ENCODE measurements at places on chromosomes 13 and 19.

DNA sequence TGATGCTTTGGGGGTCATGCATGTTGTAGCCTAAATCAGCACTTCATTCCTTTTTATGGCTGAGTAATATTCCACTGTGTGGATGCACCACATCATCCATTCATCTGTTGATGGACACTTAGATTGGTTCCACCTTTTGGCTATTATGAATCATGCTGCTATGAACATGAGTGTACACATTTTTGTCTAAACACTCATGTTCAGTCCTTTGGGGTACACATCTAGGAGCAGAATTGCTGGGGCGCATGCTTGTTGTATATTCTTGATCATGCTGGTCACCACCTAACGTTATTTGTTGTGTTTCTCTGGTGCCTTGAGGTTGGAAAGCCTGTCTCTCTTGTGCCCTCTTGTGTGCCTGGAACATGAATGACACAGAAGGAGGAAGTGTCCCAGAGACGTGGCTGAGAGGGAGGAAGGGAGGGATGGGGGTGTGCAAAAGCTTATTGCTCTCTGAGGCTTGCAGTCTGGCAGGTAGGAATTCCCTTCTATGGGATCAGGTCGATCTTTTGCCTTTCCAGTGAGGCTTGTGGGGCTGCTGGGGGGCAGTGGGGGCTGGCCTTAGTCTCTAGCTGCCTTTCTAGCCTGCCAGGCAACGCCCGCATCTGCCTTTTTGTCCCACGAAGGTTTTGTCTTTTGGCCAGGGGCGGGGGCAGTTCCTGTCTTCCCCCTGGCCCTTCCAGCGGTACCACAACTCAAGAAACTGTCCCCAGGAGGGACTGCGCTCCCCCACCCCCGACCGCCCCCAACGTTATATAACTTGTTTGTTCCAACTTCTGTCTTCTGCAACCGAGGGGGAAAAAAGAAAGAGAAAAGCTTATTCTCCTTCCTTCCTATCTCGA, 7.6 kb downstream of the KLHL26 start:
- DNase-seq: no peak

GRCh38 chr19:9453953-9454352, 18.6 kb upstream of the ZNF266 start:
- no peak for DNase-seq

DNA sequence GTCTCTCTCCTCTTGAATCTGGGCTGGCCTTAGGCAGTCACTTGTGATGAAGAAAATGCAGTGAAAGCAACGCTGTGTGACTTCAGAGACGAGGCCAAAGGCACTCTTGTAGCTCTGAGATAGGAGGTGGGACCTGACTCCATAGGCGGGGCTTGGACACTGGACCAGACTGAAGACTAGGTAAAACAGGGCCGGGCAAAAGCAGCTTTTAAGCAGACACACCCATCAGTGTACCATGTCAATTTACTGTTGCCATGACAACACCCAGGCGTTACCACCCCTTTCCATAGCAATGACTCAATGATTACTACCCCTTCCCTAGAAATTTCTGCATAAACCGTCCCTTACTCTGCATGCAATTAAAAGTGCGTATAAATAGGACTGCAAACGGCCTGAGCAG, 6.6 kb upstream of the EID2 start:
- DNase-seq: no peak

- no peak for DNase-seq
These were observed 318.3 kb downstream of the NDFIP2 start for GRCh38 chr13:79799059-79799867.

GRCh38 chr13:27405546-27406134, 18.8 kb upstream of the GTF3A start:
- no peak for DNase-seq

GRCh38 chr13:21095311-21095710, 33.9 kb upstream of the LATS2 start:
- DNase-seq: no peak

- no peak for DNase-seq
These were observed 3.5 kb downstream of the SLC7A9 start for GRCh38 chr19:32866061-32866460.

GRCh38 chr13:113001241-113002140, 32.5 kb downstream of the MCF2L start:
- DNase-seq: no peak

DNA sequence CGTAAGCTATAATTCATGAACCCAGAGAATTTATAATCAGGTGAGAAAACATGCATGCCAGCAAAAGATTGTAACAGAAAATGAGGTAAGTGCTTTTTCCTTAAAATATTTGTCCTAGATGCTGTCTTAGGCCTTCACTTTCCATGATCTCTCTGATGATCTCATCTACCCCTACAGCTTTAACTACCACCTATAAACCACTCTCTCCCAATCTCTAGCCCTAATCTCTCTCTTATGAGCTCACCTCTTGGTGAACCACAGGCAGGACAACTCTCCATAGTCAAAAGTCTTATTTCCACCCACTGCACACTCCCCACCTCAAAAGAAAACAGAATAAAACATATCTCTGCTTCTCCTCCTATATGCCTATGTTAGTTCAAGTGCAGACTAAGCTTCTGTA, 137.1 kb downstream of the SLC7A1 start:
- no peak for DNase-seq

DNA sequence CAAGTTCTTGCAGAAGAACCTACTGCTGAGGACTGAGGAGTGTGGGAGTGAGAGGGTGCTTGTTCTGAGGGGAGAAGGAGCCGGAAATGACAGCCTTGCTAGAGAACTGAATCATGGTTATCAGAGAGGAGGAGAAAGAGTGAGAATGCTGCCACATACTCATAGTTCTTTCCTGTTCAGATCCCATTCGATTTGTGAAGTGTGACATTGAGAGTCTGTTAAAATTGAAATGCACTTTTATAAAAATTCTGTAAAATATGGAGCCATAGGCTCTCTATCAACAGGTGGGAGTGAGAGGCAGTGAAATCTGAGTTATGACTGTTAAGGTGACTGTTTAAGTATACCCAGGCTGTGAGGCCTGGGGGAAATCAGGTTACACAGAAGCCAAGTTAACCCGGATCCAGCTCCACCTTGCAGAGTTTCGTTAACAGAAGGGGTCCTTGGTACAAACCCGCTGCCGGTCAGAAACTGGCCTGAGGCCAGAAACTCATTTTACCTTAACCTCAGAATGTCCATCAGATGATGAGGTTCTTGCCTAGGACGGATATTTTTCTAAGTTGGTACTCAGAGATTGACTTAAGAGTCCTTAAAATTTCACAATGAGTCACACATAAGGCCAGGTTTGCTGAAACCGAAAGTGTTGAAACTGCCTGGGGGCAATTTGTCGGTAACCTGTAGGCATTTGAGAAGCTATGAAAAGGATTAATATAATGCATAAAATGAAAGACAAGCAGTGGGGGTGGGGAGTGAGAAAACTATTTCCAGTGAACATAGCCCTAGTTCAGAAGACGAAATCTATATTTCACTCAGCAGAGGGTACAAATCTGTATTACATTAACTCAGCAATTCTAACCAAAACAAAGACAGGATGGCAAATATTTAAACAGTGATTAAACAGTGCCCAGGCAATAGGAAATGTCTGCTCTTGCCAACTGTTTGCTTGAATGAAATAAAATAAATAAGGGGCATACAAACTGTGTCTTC, 350.5 kb downstream of the KCNRG start:
- no peak for DNase-seq

DNA sequence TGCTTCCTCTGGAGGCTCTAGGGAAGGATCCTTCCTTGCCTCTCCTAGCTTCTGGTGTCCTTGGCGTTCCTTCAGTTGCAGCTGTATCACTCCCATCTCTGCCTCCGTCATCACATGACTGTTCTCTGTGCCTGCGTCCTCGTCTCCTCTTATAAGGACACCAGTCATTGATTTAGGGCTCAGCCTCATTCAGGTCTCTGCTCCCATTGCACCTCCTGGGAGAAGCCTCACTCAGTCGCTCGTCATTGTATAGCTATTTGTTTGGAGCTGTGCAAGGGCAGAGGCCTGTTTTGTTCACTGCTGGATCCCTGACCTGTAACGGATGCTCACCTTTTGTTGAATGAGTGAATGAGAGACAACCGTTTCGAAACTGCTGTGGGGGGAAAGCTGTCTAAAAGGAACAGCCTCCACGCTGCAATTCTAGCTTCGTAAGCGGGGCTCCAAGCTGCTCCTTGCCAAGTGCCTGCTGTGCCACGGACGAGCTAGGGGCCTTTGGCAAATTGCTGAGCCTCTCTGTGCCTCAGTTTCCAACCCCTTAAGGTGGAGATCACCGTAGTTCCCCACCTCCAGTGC, 17.2 kb downstream of the BRSK1 start:
- no peak for DNase-seq

- no peak for DNase-seq
These were observed 149.8 kb upstream of the TMTC4 start for GRCh38 chr13:100824366-100824765.

GRCh38 chr13:22940736-22941135, 240.0 kb upstream of the SGCG start:
- DNase-seq: no peak

DNA sequence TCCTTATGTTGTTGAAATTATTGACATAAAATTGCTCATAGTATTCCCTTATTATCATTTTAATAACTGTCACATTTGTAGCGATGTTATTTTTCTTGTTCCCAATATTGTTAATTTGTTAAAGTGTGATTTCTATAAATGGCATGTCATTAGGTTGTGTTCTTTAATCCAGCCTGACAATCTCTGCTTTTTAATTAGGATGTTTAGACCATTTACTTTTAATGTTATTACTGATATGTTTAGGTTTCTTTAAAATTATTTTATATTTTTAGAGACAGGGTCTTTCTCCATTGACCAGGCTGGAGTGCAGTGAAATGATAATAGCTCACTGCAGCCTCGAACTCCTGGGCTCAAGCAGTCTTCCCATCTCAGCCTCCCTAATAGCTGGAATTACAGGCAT, 408.5 kb downstream of the DLEU7 start:
- no peak for DNase-seq

GRCh38 chr19:30255791-30256495, 116.2 kb upstream of the ZNF536 start:
- DNase-seq: peak; percentile 31

DNA sequence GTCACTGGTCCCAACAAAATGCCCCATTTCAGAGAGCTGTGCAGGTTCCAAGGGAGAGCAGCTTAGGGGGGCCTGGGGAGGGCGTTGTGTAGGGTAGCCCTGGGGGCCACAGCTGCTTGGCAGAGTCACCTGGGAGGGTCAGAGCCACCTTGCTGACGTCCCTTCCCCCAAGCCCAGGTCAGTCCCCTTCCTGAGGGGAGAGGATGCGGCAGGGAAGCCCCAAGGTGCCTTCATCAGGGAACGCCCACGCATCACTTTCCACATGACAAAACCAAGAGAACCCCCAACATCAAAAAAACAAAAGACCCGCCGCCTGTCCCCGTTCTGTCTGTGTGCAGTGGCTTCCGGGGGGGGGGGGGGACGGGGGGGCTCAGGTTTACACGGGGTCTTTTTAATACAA, 5.3 kb upstream of the UQCR11 start:
- DNase-seq: no peak

GRCh38 chr13:107099661-107100060, 531.7 kb upstream of the ARGLU1 start:
- no peak for DNase-seq

GRCh38 chr13:35600137-35600536, 123.6 kb upstream of the MAB21L1 start:
- DNase-seq: no peak

- DNase-seq: no peak
These were observed 218.1 kb downstream of the TBC1D4 start for GRCh38 chr13:75263741-75264407.

Measured in endothelial cell (in vitro differentiated cells).